Ascending aorta (tissue), 2 donors: ENCODE measurements at places on chromosomes 12 and 14.

DNA sequence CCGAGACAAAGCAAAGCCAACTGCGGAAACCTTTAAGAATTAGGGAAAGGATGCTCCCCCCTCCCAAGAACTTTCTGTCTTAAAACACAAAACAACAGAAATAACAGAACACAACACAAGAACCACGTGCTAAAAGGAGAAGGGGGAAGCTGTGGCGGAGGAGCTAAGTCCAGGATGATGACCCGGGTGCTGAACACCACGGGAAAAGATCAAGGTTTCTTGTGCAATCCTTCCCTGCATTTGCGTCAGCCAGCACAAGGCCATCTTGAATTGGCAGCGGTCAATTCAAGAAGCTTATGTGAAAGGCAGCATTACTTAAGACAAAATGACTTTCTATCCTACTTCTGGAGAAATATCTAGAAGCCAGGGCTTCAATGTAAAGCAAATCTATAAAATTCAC is 11.0 kb upstream of the CREBL2 start:
- no peak for DNase-seq

DNA sequence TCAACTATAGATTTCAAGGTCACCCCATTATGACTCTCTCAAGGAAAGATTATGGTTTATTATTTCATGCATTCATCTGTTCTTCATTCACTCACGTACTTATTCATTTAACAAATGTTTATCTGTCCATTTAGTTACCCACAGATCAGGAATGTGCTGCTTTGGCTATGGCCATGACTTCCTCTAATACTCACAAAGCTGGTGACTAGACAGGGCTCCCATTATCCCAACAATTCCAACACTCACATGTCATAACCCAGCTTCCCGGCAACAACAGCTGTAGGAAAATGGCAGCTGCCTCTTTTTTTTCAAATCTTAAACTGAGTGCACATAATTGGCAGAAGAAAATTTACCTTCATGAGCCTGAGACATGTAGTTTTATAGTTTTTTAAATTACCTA is 190.8 kb upstream of the CCDC196 start:
- no peak for DNase-seq

DNA sequence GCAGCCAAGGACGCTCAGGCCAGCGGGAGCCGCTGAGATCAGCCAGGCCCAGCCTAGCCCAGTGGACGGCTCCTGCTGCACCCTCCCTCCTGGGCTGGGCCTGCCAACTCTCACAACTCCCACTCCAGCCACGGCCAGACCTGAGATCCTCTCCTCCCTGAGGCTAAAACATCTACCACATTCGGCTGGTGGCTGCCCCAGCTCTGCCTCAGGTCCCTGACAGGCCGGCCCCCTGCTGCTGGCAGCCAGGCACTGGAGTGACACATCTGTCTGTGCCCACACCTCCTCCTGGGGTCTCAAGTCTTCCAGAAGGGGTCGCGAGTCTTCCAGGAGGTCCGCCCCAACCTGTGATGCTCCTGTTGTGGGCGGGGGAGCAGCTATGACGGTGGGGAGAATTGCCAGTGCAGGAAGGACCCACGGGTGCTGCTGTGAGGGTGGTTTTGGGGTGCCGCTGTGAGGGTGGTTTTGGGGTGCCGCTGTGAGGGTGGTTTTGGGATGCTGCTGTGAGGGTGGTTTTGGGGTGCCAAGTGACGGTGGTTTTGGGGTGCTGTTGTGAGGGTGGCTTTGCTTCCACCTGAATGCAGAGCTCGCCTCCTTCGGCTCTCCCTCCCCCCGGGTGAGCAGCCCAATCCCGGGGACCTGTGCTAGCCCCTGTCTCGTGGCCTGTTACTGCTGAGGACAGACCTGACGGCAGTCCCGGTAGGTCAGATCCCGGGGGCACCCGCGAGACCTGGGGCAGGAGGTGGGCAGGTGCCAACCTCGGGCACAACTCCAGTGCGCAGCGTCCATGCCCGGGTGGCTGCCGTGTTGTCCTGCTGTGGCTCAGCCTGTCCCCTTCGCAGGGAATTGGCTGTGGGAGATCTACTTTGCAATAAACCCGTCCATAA is 27.5 kb upstream of the C14orf180 start:
- DNase-seq, result no peak

DNA sequence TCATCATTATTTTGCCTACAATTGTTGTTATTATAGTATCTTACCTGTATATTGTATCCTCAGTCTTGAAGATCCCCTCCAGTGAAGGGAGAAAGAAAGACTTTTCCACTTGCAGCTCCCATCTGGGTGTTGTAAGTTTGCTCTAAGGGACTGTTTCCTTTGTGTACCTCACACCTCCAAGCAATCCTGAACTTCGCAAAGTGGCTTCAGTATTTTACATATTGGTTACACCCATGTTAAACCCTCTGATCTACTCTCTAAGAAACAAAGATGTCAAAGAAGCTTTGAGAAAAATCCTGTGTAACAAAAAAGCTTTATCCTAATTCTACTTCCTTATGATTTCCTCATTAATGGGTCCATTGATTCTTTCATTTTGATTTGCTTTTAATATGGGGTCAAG is 10.1 kb upstream of the OR9K2 start:
- DNase-seq, result no peak

DNA sequence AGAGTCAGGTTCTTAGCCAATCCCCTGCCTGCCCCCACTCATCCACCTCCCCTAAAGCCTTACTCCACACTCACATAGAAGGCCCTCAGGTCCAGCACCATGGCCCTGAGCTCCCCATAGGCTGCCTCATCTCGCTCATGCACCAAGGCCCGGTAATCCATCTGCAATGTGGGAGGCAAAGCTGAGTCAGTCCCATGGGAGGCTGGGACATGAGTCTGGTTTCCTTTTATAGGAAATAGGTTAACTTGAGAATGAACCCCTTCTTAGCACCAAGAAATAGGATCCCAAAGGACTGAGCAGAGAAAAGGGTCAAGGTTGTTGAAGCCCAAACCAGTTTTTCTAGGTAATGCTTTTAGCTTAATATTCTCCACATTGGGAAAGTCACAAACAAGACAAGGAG is 2.1 kb upstream of the EMC9 start:
- DNase-seq, result no peak

- no peak for DNase-seq
These were observed 696 bp upstream of the GPHN start for GRCh38 chr14:66507181-66507721.

DNA sequence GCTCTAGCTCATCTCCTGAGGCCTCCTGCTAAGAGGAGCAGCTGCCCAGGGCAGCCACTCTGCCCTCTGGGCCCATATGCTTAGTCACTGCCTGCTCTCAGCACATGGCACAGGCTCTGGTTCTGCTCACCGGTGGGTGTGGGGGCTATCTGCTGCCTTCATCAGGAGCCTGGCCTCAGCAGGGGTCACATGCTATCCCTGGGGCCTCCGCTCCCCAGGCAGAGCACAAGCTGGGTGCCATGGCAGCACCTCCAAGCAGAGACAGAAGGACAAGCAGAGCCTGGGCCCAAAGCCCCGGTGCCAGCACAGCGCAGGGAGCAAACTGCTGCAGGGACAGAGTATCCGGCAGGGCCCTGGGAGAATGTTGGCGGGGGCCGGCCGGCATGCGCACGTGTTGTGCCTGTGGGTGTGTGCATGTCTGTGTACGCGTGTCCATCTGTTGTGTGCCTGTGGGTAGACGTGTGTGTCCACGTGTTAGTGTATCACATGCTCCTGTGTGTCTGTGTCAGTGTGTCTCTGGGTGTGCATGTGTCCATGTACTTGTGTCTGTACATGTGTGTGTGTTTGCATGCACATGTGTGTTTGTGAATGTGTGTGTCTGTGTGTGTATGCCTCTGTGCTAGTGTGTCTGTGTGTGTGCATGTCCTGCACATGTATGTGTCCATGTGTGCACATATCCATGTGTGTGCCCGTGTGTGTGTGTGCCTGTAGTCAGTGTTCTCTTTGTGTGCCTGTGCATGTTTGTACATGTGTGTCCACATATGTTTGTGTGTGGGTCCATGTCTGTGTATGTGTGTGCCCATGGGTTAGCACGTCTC is 326.9 kb downstream of the TMEM121 start:
- DNase-seq, result peak; percentile 39

DNA sequence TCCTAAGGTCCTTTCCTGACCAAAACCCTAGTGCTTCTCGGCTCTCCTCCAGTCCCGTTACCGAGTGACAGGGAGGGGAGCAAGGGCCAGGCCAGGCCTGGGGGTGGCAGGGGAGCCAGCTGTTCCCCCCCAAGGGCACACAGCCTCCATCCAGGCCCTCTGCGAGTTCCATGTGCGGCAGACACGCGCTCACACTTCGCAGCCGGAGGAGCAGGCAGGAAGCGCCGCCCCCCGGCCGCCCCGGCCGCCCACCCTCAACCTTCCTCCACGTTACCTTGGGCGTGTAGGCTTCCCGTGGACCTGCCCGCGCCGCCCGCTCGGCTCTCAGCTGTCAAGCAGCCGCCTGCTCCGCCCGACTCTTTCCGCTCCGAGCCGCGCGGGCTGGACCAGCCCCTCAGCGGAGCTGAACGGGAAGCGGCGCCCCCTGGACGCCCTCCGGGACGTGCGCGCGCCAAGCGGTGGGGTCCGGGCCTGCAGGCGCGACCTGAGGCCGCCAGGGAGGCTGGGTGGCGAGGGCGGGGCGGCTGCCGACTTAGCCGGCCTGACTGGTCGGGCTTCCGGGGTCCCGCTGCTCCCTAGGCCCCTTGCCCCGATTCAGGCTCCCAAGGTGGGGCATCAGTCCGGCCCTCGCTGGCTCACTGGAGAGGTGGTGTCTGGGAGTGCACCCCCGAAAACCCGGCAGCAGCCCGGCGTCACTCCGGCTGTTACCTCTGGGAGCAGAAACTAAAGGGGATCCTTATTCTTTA is at the start of gene CRACR2A:
TSS of gene CRACR2A (minus strand) at position 369 of the 746 bp plus-strand sequence. CDS start 56,110 bp downstream, outside the sequence.
- DNase-seq, result no peak

GRCh38 chr14:60602291-60602690 is 47.0 kb downstream of the SIX1 start:
- no peak for DNase-seq
